A172 (cell line): ENCODE measurements at places on chromosomes 7 and 10. TPM values are rescaled to one million over a fixed set of nuclear protein-coding genes. Genes with fewer than 3 reads are reported as not detected.

The DPCD gene
- total RNA-seq: 83.0 and 92.8 TPM in 2 replicates

The NUTM2E gene
- 0.07 TPM in 1 of 2 replicates, not detected in the other for total RNA-seq

The PRLHR gene
- not detected in 2 replicates for total RNA-seq

The AKR1B15 gene
- not detected in 2 replicates for total RNA-seq

The CPA5 gene
- total RNA-seq: 0.28 and 1.0 TPM in 2 replicates

The THNSL1 gene
- total RNA-seq: 5.1 and 5.5 TPM in 2 replicates

The GSTO2 gene
- total RNA-seq: 0.38 and 5.2 TPM in 2 replicates

The CCL24 gene
- 6.0 TPM in 1 of 2 replicates, not detected in the other for total RNA-seq

The HOXA11 gene
- total RNA-seq: 1.2 TPM in 2 replicates

The C10orf143 gene
- total RNA-seq: 0.05 TPM in 2 replicates

The TAS2R4 gene
- total RNA-seq: 0.07 and 0.88 TPM in 2 replicates

GRCh38 chr10:23013581-23014335, 81.6 kb upstream of the MSRB2 start:
- no peak for DNase-seq

DNA sequence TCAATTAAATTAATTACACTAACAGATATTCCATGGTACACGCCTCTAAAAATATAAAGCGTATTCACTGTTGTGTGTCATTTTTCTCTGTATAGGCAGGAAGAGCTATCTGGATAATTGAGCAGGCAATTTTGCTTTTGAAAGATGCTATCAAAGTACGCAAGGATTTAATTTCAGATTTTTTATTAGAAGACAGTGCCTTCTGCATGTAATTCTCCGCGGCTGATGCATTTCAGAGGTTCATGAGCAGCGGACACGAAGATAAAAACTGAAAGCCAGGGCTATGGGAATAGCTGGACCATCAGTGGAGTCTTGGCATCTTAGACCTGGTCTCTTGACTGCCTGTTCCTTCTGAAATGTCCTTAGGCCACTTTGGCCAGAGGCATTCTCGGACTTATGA, 35.7 kb upstream of the SDK1 start:
- no peak for DNase-seq

GRCh38 chr7:1926908-1927306, 256.8 kb downstream of the ELFN1 start:
- DNase-seq: no peak

GRCh38 chr10:93703066-93703465, 674 bp upstream of the FRA10AC1 start:
- DNase-seq: no peak

GRCh38 chr7:84474436-84474835, 279.8 kb upstream of the SEMA3A start:
- no peak for DNase-seq

DNA sequence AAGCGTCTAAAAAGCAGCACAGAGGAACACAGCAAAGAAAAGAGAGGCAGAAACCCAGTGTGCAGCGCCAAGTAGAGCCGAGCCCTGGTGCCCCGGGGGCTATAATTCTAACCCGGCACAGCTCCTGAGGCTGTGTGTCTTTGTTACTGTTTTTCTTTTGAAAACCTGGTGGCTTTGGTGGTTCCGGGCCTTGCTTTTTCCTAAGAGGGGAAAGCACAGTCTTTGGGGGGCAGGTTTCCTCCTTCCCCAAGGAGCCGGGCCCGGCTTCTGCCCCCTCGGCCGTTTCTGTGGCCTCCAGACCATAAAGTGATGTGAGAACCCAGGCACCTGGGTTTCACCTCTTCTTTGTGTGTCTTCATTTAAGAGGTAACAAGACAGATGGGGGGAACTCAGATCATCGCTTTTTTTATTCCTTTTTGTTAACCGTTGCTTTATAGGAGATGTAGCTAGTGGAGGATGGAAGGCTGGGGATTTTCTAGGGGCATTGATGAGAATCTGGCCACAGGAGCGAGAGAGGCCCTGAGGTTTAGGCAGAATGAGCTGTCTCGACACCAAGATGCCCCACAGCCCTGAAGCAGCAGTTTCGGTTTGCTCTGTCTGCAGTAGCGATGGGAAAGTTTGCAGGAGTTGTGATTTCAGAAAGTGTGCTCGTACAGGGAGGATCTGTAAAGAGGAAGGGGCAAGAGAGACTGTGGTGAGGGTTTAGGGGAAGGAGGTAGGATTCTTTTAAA, 367.8 kb upstream of the GALNT17 start:
- DNase-seq: no peak

DNA sequence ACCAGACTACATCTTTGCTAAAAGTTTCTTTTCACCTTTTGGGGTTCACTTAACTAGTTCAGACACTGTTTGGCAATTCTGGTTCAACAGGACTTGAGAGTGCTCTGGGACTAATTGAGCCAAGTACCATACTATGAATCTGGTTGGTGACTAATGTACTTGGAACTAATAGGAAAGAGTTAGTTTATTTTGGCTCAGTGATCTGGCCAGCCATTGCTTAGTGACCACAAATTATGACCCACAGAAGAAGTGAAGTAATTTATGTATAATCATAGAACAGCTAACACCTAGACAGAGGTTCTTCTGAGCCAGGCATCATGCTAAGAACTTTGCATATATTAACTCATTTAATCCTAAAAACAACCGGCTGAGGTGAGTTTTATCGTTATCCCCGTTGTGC, 126.5 kb upstream of the JCAD start:
- DNase-seq: peak; percentile 90

GRCh38 chr7:30983914-30984247, 20.1 kb downstream of the GHRHR start:
- DNase-seq: no peak

DNA sequence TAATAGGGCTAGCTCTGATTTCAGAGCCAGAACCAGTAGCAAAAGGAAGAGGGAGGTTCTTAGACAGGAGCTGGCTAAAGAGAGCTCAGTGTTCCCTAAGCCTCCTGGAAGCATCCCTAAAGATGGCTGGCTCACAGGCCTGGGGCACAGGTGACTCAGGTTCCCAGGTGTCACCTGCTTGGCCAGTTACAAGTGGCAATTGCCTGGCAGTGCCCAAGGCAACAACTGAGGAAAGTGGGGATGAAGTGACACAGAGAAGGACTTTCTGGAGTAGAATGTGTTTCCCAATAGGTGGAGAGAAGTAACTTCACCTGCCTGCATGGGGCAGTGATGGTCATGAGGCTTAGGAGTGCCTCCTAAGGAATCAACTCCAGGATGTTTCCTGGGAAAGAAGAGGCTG, 66.5 kb upstream of the EEPD1 start:
- DNase-seq: no peak

- no peak for DNase-seq
Observed at GRCh38 chr10:16259726-16260125, 177.1 kb upstream of the PTER start.

DNA sequence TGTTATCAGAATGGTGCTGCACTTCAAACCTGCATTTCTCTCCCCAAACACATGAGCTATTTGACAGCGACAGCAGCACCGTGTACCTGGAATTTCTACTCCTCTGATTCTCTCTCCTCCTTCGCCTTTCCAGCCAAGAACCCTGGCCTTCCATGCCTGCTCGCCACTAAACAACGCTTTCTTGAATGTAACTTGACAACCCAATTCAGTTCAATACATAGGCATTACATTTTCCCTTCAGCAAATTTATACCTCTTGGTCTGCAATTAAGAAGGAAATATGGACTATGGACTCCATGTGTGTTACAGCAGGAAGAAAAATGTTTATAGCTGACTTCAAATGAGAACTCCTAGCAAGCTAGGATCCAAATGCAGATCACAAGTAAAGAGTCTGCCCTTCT, 162.6 kb upstream of the AUTS2 start:
- no peak for DNase-seq

DNA sequence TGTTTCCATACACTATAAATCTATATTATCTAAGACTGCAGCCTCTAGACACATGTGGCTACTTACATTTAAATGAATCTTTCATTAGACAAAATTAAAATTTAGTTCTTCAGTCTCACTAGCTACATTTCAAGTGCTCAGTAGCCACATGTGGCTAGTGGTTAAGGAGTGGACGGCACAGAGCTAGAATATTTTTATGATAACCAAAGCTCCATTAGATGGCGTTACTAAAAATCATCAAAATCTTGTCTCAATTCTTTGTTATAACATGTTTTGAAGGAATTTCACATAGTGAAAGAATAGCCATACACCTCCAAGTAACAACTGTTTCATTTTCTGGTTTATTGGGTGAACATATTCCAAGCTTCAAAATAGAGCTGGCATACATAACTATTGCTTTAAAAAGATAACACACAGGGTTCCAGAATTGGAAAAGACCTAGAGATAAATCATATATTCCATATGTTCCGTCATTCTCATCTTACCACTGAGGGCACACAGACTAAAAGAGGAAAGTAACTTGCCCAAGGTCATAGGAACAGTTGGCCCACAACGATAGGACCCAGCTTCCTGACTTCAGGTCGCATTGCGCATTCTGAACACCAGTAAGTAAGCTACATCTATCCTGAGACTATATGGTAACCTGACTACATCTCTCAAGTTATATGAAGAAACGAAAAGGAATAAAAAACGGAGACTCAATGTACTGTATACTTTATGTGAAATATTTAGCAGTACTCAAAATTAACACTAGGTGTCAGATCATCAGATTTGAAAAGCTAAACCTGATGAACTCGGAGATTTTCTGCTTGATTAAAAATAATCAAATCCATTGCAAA, 66.6 kb downstream of the CAV1 start:
- peak; percentile 16 for DNase-seq

DNA sequence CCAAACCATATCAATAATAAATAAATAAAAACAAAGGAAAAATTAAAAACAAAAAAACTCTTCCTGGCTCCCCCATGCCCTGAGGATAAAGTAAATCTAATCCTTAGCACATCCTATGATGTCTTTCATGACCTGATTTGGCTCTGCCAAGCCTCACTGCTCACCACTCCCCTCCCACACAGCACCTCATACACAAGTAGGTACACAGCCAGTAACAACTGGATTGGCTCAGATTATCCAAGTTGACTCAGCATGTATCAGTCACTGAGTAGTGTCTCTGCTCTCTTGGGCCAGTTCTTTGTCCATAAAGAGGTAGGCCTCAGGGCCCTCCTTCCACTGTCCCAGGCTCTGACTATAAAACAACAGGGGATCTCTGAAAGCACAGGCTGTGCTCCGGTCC, 99.6 kb downstream of the STRA8 start:
- DNase-seq: no peak

GRCh38 chr7:66748791-66749190, 8.3 kb downstream of the RABGEF1 start:
- DNase-seq: no peak

DNA sequence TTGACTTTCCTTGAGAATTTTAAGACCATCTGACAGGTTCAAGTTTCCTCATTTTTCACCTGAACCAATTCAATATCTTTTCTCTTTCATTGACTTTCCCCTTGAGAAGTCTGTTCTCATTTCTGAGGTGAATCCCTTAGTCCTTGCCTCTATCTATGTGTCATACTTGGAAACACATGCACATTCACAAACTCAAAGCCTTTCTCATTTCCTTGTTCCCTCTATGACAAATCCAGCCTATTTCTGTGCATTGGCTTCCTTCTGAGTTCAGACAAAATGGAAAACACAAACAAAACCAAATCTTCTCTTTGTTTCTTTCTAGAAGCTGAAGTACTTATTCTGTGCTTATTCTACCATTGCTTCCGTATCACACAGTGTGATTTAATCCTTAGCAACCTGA, 13.8 kb downstream of the PTTG1IP2 start:
- DNase-seq: no peak

- no peak for DNase-seq
Observed at GRCh38 chr10:24822590-24822989, 98.9 kb upstream of the ARHGAP21 start.

- DNase-seq: no peak
Observed at GRCh38 chr7:33581236-33581635, 324.1 kb upstream of the BMPER start.

- DNase-seq: no peak
Observed at GRCh38 chr10:49285232-49285631, 13.7 kb upstream of the C10orf71 start.

- peak; percentile 98 for DNase-seq
Observed at GRCh38 chr10:114634609-114634979, 23.5 kb downstream of the ABLIM1 start.

- no peak for DNase-seq
Observed at GRCh38 chr7:16493266-16493665, 27.7 kb upstream of the SOSTDC1 start.

GRCh38 chr7:107661081-107661864, 645 bp downstream of the SLC26A4 start:
- DNase-seq: no peak

GRCh38 chr10:86400705-86401587, 34.4 kb upstream of the GRID1 start:
- no peak for DNase-seq

DNA sequence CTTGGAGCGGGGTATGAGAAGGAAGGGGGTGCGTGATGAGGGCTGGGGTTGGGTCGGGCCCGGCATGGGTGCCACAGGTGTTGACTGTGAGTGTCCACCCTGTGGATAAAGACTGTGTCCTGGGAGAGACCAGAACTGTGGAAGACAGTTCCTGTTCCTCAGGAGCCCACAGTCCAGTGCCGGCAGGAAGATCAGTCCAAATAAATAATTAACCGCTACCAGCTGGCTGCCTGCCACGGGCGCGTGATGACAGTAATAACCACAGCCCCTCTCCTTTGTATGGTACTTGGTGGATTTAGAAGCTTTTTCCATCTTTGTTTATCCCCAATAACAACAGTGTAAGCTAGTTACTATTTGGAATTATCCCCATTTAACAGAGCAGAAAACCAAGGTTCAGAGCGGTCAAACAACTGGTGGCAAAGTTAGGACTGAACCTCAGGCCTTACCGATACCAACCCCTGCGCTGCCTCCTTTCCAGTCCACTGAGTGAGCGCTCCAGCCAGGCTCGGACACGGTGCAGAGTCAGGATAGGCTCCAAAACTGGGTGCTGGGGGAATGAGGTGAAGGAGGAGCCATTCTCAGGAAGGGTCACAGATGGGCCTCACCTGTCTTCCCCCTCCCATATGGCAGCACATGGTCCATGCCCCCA, 5.1 kb downstream of the ZMIZ1 start:
- DNase-seq: peak; percentile 59

GRCh38 chr10:35889226-35889625, 247.1 kb upstream of the FZD8 start:
- no peak for DNase-seq
